Left ventricle myocardium inferior (tissue), 1 donor: ENCODE measurements at places on chromosomes 2 and 18. TPM values are rescaled to one million over a fixed set of nuclear protein-coding genes. Genes with fewer than 3 reads are reported as not detected.
A peak's percentile ranks its signal among the peaks of the same experiment; 100 is the strongest.

- peaks cover 8% of the 10 kb centered on the region for H3K4me1 ChIP-seq
- peak; percentile 71 for DNase-seq
- H3K36me3 ChIP-seq, result no peaks in the 10 kb centered on the region
These were observed 212.3 kb downstream of the CYP26B1 start for GRCh38 chr2:71935262-71935848.

GRCh38 chr2:112516801-112517200 lies 25.5 kb upstream of the POLR1B start:
- H3K27ac ChIP-seq, result no peak overlapping the region
- H3K4me3 ChIP-seq, result no peak overlapping the region

DNA sequence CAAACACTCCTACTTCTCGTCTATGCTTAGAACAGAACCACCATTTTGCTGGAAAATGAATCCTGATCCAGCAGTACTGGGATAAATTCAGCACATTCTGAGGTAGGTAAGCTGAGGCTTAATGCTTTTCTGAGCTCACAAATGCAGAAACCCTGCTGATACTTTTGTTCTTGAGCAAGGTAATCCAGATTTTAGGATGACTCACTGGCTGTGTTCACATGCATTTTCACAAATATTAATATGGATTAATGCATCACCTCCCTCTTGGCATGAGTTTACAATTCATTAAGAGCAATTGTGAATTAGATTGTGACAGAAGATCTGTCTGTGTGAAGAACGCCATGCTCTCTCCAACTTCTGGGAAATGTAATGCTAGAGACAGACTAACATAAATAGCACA lies 42.2 kb downstream of the RAD51AP2 start:
- peaks cover 12% of the 10 kb centered on the region for H3K4me1 ChIP-seq
- DNase-seq, result no peak
- H3K4me3 ChIP-seq, result no peak overlapping the region

DNA sequence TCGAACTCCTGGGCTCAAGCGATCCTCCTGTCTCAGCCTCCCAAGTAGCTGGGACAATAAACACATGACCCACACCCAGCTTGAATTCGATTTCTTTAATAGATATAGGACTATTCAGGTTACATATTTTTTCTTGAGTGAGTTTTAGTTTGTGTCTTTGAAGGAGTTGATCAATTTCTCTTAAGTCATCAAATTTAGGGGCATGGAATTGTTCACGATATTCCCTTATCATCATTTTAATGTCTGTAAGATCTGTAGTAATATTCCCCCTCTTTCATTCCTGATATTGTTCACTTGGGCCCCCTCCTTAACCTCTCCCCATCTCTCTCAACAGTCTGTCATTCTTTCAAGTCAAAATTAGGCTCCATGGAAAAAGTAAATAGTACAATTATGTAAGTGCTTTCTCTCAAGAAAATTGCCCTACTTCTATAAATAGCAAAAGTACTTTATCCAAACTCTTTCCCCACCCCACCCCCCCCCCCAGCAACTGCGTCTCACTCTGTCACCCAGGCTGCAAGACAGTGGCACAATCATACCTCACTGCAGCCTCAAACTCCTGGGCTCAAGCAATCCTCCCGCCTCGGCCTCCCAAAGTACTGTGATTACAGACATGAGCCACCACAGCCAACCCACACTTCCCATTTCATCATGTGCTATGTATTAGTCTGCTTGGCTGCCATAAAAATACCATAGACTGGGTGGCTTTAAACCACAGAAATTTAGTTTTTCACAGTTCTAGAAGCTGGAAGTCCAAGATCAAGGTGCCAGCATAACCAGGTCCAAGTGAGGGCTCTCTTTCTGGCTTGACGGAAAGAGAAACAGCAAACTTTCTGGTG lies 20.1 kb downstream of the WDR33 start:
- H3K36me3 ChIP-seq, result no peaks in the 10 kb centered on the region
- no peak overlapping the region for H3K27ac ChIP-seq
- peaks cover 55% of the 10 kb centered on the region for H3K4me1 ChIP-seq
- no peak for DNase-seq
- no peaks in the 10 kb centered on the region for H3K27me3 ChIP-seq

DNA sequence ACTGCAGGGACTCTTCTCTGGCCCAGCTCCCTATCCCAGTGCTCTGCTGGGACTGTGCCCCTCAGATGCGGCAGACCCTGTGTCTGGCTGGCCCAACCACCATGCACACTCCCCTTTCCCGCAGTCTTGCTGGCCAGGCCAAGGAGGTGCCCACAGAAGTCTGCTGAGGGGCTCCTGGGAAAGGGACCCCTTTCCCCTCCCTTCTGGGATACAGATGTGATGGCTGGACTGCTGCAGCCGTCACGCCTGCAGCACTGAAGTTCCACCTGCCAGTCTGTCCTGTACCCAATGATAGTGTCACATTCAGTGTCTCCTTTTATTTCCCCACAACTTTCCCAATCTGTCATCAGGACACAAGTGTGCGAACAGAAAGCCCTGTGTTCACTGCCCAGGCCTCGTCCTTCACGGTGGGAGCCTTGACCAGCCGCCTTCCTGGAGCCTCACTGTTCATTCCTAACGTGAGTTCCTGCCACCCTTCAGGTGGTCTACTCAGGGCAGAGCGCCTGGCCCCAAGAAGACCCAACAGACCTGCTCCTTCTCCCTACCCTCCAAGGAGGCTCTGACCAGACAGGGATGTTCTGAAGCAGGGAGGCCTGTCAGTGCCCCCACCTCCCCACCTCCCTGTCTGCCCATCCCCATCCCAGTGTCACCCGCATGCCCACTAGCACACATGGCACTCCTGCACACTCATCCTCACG lies 47.1 kb downstream of the ANKMY1 start:
- H3K27ac ChIP-seq, result no peak overlapping the region
- peaks cover 6% of the 10 kb centered on the region for H3K4me1 ChIP-seq
- DNase-seq, result no peak
- H3K27me3 ChIP-seq, result no peaks in the 10 kb centered on the region
- H3K4me3 ChIP-seq, result no peak overlapping the region
- H3K36me3 ChIP-seq, result peaks cover 11% of the 10 kb centered on the region

DNA sequence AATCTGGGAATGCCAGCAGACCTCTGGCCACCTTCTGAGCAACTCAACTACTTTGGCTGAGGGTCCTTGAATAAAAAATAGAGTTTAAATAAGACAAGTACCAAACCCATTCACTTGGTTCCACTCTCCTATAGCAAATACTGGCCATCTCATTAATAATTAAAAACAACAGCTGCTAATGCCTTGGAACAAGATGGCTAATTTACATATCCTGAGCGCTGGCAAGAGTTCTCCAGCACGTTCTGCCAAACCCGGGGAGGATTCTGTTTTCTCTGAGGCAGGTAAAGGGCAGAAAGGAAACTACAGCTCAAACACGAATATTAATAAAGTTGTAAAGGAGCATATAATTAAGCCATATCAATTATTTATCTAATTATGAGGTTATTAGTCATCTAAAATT lies 1123.7 kb downstream of the TDRD15 start:
- H3K36me3 ChIP-seq, result no peaks in the 10 kb centered on the region
- DNase-seq, result no peak
- no peaks in the 10 kb centered on the region for H3K4me1 ChIP-seq

The FBXO41 gene
- total RNA-seq, result 0.55 TPM

The CMPK2 gene
- 3.2 TPM for total RNA-seq

The SATB2 gene
- 1.1 TPM for total RNA-seq
